ENCODE measurements at places on chromosomes 7 and 10.

DNA sequence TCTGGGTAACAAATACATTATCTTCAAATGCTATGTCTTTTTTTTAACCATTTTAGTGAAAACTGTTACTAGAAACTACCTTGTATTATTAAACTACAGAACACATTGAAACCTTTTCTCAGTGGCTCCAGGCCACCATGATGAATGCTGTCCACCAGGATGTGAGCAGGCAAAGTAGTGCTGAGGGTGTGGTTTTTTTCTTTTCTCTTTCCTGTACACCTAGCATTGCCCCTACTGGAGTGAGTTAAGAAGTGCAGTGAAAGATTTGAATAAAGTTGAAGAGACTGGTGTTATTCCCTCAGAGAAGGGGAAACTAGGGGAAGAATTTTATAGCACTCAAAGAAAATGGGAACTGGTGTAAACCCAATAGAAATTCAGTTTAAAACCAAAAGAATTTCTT, 120.0 kb upstream of the SAMD8 start:
- no peak for DNase-seq

DNA sequence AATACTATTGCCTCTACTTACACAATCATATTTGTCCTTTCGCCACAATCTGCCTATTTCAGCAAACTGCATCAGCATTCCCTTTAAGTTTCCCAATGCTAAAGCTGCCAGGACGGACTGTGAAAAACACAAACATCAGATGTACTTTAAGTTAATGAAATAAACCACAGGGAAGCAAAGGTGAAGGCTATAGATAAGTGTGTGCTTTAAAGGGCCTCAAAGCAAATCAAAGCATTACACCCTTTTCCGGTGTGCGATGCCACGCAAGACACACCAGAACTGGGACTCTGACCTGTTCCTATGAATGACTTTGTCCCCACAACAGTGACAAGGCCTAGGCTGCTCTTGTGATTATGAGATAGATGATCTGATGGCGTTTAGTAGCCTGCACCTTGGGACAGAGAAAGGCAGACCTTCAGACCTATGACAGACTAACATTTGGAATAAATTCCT, 23.4 kb downstream of the SLC26A3 start:
- no peak for DNase-seq

- DNase-seq: no peak
Measured at GRCh38 chr7:135920478-135920877, 56.7 kb downstream of the MTPN start.

GRCh38 chr10:113350311-113351040, 202.4 kb upstream of the HABP2 start:
- DNase-seq: no peak

DNA sequence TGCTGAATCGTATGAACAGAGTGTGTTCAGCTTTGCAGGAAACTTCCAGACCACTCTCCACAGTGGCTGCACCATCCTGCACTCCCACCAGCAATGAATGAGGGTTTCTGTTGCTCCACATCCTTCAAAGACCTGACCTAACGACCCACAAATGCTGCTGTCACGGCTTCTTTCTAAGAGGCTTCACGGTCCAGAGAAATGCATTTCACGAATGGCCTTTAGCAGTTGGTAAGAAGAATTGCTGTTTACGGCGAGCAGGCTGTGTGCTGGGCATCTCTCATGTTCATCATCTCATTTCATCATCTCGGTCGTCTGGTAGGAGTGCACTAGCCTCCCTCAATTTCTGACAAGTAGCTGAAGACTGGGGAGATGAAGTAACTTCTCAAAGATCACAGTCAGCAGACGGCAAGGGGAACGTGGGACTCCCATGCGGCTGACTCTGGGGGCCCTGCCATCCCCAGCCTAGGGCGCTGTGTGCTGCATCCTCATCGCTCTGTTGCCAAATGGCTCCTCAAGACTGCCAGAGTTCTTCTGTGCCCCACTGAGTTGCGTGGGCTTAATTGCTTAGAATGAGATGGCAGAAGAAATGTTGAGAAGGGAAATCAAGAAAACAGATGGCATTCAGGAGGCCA, 72.9 kb downstream of the ADARB2 start:
- DNase-seq: no peak

Measured in activated T-cell treated with anti-CD3 and anti-CD28 coated beads for 48 hours (primary cell).